ENCODE measurements at places on chromosomes 1 and 21. TPM values are rescaled to one million over a fixed set of nuclear protein-coding genes. Genes with fewer than 3 reads are reported as not detected.

GRCh38 chr1:220991959-220992704, 112.9 kb downstream of the HLX start:
- DNase-seq, result no peak

- DNase-seq, result no peak
Measured at GRCh38 chr1:190144650-190145049, 333.0 kb downstream of the BRINP3 start.

DNA sequence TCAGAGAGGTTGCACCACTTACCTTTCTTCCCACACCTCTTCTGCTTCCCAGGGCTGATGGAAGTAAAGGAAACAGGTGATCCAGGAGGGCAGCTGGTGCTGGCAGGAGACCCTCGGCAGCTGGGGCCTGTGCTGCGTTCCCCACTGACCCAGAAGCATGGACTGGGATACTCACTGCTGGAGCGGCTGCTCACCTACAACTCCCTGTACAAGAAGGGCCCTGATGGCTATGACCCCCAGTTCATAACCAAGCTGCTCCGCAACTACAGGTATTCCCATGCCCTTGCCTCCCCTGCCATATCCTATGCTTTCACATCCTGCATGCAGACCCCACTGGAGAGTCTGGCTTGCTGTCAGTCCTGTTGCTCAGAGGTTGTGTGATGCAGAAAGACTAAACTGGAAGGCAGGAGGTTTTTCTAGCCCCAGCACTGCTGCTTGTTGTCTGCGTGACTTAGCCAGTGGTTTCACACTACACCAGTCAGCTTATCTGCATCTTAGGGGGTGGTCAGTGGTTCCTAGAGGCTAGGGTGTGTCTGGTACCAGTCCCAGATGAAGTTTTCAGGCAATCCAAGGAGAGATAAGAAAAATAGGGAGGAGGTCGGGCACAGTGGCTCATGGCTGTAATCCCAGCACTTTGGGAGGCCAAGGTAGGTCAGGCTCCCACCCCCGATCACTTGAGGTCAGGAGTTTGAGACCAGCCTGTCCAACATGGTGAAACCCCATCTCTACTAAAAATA, 10.2 kb downstream of the RHOC start:
- DNase-seq, result no peak

LAPTM5 gene
- 1.5 TPM for total RNA-seq

Measured in HCT116 (cell line).